Activated naive CD4-positive, alpha-beta T cell treated with anti-CD3 and anti-CD28 coated beads for 36 hours (primary cell): ENCODE measurements at places on chromosomes 7 and 10. TPM values are rescaled to one million over a fixed set of nuclear protein-coding genes. Genes with fewer than 3 reads are reported as not detected.

PTPN20 gene
- total RNA-seq, result 1.3 TPM

OPALIN gene
- total RNA-seq, result not detected

WEE2 gene
- total RNA-seq, result not detected

MDFIC gene
- 79.4 TPM for total RNA-seq

AASS gene
- 1.9 TPM for total RNA-seq

CALML5 gene
- total RNA-seq, result not detected

NPSR1 gene
- not detected for total RNA-seq

AKR1D1 gene
- not detected for total RNA-seq

CUX1 gene
- total RNA-seq, result 22.2 TPM

FBXL13 gene
- total RNA-seq, result 0.54 TPM

NEURL1 gene
- 1.6 TPM for total RNA-seq

SHTN1 gene
- total RNA-seq, result 0.40 TPM

TFPI2 gene
- not detected for total RNA-seq

PON1 gene
- not detected for total RNA-seq

ZNF727 gene
- 0.52 TPM for total RNA-seq

DNA sequence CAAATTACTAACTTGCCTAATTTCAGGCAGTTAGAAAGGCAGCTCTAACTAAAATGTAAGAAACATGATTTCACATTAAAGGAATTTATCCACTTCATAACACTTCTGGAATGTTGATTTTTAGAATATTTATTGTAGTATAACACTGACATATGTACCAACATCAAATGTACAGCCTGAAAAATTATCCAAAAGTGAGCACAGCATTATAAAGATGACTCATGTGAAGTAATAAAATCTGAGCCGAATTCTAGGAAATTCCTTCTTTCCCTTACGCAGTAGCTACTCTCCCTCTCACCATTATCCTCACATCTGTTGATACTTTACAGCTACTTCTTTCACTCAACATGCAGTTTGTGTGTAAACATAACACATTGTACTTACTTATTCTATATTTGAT lies 610.6 kb downstream of the ZWINT start:
- DNase-seq, result no peak

DNA sequence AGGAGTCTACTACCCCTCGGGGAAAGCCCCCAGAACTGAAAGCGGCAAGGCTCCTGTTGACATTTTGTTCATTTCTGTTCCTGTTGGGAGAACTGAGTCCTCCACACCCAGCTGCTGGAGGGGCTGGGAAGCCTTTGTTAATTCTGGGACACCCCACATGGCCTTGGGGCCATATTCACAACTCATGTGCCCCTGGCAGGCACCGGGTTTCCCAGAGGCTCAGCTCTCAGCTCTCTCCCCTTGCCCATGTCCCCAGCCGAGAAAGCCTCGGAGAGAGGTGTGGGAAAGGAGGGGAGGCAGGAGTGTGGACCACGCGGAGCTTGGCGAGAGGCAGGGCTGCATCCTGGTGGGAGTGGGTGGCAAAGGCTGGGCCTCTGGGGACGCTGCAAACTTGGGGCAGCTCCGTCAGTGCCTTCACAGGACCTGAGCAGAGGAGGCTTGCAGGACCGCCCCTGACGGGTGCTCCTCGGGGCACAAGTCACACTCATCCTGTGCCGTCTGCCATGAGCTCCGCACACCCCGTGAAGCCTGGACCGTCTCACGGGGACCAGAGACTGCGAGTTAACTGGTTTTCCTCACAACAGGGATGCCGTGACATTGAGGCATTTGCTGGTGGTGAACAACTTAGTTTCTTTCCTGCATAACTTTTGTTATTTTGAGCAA lies 140.9 kb downstream of the DNAJB6 start:
- peak; percentile 40 for DNase-seq

DNA sequence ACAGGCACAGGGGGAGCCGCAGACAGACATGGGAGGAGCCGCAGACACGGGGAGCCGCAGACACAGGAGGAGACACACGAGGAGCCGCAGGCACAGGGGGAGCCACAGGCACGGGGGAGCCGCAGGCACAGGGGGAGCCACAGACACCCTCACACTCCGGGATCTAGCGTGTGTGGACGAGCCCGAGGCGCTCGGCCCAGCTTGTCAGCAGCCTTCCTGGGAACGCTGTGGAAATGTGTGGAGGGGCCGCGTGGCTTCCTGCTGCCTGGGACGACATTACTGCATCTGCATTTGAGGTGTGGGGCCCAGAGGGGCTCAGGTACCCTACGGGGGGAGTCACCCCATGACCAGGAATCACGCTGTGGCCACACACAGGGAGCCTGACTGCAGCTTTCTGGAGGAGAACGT lies 313.2 kb downstream of the PTPRN2 start:
- no peak for DNase-seq

- no peak for DNase-seq
These were observed 28.4 kb upstream of the MRC1 start for GRCh38 chr10:17780727-17781126.

DNA sequence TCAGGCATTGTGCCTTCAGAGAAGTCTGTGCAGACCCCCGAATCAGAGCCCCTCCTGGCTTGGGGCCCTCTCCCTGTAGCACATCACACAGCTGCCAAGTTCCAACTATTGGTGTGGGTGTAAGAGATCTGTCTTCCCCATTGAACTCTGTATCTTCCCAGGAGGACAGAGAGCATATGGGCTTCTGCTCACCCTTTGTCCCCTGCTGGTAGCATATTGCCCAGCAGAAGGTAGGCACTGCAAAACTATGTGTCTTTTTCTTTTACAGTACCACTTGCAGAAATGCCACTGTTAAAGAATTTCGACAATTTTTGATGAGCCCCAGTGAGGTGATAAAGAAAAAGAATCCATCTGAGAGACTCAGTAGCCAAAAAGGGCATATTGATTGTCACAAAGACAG lies 59.6 kb downstream of the NPY start:
- DNase-seq, result no peak

GRCh38 chr7:31962246-31962645 lies 108.0 kb downstream of the PDE1C start:
- DNase-seq, result no peak

GRCh38 chr10:28179743-28180099 lies 123.1 kb downstream of the MPP7 start:
- DNase-seq, result no peak

GRCh38 chr10:110681023-110681681 lies 37.0 kb downstream of the RBM20 start:
- DNase-seq, result peak; percentile 51

GRCh38 chr7:150914966-150915365 lies 62.6 kb downstream of the AOC1 start:
- no peak for DNase-seq

- no peak for DNase-seq
These were observed 68.6 kb upstream of the GDF10 start for GRCh38 chr10:47231414-47231813.

DNA sequence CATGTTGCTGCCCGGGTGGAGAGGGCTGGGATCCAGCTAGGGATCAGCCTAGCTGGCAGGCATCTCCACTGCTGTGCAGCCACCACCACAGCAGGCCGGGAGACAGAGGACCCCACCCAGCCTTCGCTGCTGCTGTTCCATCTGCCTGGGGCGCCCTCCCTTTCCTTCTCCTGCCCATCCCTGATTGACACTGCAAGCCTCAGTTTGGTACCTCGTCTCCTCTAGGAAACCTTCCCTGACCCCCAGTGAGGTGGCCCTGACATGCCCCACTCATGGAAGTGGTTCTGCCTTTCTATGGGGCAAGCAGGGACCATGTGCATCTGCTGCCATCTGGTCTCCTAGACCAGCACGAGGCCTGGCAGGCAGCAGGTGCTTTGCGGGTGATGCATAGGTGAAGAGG lies 30.4 kb upstream of the DPYSL4 start:
- DNase-seq, result no peak

DNA sequence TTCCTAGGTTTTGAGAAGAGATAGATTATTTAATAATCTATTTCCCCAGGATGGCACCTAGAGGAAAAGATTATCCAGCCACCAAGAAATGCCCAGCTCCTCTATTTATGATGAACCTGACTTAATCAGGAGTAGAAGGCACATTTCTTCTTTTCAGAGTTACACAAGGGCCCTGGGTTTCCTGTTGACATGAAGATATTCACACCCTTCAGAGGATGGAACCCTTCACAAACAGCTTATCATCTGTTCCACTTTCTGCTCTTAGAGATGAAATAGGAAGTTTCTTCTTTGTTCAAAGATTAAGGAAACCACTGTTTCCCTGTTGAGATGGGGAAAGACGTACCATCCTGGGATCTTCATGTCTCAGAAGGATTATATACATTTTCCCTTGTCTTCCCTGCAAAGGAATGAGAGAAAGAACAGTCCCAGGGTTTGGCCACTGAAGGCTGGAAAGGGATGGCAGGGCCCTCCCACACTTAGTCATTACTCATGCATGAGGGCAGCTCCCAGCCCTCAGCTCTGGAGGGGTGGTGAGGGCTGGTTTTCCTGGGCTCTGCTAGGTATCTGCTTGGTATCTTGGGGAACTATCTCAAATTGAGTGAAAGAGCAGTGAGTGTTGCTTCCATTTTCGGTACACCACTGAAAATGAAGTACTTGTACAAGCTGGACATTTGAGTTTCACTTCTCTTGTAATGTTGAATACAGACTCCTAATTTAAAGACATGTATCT lies 64.0 kb downstream of the MTPAP start:
- DNase-seq, result no peak

DNA sequence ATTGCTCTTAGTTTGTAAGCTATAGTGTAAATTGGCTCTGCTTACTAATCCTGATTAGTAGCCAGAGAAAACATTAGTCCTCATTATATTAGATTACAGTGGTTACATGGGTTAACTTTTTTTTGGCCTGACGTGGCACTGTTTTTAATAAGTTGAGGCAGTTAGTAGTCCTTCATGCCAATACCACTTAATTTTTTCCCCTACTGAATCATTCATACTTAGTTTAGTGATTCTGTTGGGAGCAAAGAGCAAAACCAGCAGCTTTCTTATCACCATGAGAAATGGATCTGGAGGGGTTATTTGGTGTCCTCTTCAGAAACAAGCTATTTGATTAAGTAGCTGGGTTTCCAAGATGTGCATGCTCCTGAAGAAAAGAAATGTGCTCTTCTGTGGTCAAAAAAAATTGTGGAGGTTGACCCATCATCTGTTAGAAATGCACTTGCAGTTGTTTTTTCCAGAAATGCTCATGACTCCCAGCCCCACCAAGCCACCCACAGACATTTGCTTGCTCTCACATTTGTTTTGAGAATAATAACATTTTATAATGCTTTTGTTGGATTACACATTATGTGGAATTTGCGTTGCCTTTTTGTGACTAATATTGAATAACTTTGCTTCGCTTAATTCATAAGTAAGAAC lies 258.5 kb downstream of the HDAC9 start:
- DNase-seq, result no peak

GRCh38 chr10:75395932-75396630 lies 5.5 kb downstream of the ZNF503 start:
- no peak for DNase-seq

- no peak for DNase-seq
These were observed 209.0 kb upstream of the ZMIZ1 start for GRCh38 chr10:78859769-78860168.

GRCh38 chr7:157405914-157406810 lies 69.4 kb downstream of the DNAJB6 start:
- DNase-seq, result no peak

DNA sequence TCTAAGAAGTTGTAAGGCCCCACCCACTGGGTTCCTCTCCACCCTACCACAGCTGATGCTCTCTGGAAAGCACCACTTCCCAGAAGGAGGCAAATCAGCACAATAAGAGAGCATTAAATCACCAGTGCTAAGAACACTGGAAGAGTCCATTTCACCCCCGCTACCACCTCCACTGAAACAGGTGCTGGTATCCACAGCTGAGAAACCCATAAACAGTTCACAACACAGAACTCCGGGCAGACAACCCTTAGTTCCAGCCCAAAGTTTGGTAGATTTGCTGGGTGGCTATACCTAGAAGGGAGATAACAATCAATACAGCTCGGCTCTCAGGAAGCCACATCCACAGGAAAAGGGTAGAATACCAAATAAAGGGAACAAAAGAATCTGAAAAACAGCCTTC lies 34.1 kb downstream of the ZNF680 start:
- no peak for DNase-seq

DNA sequence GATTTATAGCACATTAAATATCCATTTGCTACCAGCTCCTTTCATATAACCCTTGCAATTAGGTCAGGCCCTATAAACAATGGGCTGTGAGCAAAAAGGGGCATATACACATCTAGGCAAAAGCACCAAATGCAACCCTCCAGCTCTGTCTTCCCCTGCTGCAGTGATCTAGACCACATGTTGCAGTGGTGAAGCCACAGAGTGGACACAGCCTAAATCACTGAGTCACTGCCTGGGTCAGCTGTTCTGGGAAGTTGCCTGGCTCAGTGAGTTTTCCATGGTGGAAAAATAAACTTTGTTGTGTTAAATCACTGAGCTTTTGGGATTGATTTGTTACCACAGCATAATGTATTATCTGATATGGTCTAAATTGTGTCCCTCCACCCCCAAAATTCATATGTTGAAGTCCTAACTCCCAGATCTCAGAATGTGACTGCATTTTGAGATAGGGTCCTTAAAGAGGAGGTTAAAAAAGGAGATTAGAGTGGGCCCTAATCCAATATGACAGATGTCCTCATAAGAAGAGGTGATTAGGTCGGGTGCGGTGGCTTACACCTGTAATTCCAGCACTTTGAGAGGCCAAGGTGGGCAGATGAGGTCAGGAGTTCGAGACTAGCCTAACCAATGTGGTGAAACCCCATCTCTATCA lies 70.4 kb downstream of the ZFAND4 start:
- DNase-seq, result no peak

DNA sequence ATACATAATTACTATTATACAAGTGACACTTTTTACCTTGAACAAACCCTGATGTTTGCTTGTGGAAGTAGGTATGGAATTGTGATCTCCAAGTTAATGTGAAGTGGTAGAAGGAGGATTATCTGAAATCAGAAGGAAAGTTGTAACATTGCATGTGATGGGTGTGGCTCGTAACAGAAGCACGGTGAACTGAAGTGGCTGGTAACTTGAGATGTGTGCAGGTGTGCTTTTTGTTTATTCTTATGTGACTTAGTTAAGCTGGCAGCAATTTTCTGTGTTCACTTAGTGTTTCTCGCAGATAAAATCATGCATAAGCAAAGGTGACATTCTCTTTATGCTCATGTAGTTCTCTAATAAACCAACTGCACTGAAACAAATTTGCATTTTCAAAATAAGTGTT lies 82.3 kb downstream of the ZEB1 start:
- DNase-seq, result no peak

- peak; percentile 10 for DNase-seq
These were observed 202.8 kb downstream of the IPMK start for GRCh38 chr10:58064714-58065528.

GRCh38 chr10:80500572-80501380 lies 36.9 kb upstream of the SH2D4B start:
- peak; percentile 73 for DNase-seq

DNA sequence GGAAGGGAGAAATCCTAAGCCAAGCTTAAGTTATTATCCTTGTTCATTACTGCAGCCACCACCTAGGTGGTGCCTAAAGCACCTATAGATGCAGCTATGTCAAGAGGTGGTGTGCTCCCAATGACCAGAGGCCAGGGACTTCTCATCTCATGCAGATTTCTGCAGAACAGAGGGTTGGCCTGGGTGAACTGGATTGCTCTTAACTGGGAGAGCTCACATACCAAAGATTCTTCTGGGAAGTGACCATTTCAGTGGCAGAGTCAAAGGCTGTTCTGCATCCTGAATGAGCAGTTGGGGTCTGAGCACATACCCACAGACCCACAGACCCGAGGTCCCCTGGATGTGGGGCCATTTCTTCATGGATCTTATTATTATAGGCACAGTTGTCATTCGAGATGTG lies 2.1 kb upstream of the CRHR2 start:
- DNase-seq, result no peak
